ENCODE measurements at places on chromosomes 4 and X.

- DNase-seq: no peak
Observed at GRCh38 chrX:70554523-70554922, 109.9 kb downstream of the DLG3 start.

DNA sequence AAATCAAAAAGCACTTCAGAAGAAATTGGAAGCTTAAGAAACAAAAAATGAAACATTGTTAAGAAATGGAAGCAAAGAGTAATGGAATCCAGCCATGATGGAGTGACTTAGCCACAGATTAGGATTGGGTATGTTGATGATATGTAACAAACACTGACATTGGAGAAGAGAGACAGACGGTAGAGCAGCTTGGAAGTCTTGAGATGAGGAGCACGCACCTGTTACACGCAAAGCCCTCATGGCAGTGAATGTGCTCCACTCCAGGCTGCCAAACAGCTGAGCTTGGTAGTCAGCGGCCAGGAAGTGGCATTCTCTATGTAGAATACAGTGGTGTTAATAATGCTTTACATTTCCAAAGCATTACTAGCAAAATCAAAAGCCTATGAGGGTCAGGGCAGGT lies 56.9 kb upstream of the GPRIN3 start:
- DNase-seq: no peak

GRCh38 chr4:82785611-82786400 lies 12.8 kb downstream of the SCD5 start:
- peak; percentile 39 for DNase-seq

- DNase-seq: no peak
Observed at GRCh38 chrX:19642241-19643109, 127.2 kb upstream of the MAP3K15 start.

DNA sequence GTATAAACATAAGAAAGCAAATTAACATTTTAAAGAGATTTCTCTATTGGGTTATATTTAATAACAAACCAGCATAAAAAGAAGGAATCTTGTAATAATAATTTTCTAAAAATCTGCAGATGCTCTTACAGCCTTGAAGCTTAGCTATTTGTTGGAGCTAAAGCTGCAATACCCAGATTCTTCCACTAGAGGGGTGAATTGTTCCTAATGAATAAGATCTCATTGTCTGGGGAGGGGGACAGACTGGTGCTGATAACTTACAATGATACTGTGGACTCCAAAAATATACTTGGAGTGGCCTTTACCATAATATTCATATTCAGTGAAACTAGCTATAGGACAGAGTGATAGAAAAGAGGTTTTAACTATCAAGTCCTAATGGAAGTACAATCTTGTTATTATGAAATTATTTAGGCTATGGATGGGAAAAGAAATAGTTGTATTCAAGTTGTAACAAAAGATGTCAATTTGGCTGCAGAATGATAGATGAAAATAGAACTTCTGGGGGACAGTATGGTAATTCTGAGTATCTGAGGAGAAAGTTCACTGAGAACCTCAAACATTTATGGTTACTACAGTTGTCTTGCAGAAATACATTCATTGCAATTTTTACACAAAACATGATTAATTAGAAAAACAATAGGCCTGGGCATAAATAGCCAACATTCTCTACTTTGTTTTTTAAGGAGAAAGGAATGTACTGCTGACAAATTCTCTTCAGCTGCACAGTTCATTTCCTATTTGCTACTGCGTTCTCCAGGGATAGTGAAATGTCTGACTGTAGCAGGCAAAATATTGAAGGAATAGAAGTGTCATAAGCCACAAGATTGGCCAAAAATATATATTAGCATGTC lies 443.3 kb downstream of the GBA3 start:
- peak; percentile 24 for DNase-seq

DNA sequence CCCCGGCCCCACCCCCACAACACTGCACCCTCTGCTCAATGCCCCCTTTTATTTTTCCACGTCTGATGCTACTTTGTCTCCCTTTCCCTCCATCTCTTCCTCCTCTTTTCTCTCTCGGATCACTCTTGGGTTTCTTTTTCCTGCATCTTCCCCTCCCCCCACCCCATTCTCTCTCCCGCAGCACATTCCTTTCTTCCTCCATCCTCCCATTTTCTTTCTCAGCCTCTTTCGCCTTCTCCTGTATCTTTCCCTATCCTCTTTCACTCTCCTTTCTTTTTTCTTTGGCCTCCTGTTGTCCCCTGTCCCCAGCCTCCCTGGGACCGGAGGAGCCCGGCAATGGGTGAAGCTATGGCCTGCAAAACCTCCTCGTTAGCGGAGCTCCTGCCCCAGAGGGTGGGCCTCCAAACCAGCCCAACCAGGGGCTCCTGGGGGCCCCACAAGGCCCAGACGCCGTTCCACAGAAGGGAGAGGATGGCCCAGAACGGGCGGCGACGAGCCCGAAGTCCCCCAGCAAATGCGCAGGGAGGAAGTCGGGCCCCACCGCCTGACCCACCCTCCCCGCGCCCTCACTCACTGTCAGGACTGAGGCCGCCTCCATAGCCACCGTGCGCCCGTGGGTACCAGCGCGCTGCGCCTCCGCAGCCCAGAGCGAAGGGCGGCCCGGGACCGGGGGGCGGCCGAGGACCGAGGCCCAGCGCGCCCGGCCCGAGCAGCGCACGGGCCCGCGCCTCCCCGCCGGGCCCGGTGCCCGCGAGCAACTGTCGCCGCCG lies 807 bp downstream of the HMX1 start:
- no peak for DNase-seq

DNA sequence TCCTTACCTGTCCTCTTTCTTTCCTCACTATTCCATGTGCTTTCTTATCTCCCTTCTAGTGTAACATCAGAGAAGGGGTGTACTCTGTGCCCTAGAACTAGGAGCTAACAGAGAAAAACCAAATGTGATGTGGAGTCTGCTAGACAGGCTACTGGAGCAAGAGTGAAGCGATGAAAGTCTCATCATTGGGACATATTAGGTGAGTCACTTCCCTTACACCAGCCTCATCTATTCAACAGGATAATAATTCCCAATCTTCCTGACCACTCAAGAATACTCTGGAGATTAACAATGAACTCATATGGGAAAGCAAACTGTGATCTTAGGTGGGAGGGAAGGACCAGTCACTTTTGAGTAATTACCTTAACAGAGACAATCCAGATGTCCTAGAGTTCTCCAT lies 58.1 kb downstream of the RAB40A start:
- DNase-seq: no peak

DNA sequence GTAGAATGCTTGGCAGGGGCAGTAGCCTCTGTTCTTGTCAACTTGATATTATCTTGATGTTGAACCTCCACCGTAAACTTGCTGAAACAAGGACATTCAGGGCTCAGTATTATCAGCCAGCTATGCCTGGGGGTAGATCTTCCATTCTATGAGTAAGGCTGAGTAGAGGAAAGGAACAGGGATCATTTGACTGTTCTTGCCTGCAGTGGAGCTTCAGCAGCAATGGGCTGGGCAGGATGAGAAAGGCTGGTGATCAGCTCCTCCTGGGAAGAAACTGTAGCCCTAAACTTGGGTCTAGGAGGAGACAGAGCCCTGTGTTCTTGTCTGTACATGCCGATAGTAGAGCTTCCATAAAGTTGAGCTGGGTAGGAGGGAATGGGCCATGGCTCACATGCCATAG lies 127.2 kb downstream of the CCSER1 start:
- DNase-seq: no peak

GRCh38 chr4:181569553-181569952 lies 673.6 kb upstream of the TENM3 start:
- no peak for DNase-seq

- no peak for DNase-seq
Observed at GRCh38 chr4:67332627-67333026, 212.7 kb downstream of the CENPC start.

GRCh38 chr4:42420140-42420539 lies 22.9 kb downstream of the SHISA3 start:
- no peak for DNase-seq

DNA sequence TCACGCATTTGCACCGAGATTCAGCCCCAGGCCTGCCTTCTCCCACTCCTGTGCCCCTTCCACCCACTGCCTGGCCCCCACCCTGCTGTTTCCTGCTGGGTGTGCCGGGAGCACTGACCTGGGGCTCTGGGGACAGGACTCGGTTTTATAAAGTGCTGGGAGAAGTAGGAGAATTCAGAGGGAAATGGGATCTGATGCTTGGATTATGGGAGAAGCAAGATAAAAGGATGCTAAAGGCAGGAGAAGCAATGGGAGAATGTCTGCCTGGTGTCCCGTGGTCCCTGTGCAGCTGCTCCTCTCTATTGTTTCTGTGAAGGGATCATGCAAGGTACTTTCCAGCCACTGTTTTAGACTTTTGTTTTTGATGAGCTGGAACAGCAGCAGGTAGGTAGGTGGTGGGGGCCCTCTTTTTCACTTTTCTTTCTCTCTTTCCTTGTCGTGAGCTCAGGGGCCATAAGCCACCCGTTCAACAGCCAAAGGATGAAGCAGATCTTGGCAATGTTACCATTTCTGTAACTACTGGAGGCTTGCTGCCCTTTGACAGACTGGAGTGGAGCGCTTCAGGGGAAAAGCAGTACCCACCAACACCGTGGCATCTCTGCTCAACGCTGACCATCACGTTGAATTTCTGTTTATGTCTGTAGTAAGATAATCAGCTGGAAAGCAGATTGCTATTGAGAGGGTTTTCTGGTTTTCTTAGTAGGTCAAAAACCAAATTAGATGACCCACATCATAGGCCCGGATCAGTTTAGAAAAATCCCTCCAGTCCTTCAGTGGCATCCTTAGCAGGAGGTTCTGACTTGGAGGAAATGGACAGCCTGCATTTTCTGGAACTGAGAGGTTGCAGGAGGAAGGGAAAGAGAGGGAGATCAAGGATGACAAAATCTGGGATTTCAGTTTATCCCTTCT lies 63.8 kb upstream of the ENPP6 start:
- no peak for DNase-seq

DNA sequence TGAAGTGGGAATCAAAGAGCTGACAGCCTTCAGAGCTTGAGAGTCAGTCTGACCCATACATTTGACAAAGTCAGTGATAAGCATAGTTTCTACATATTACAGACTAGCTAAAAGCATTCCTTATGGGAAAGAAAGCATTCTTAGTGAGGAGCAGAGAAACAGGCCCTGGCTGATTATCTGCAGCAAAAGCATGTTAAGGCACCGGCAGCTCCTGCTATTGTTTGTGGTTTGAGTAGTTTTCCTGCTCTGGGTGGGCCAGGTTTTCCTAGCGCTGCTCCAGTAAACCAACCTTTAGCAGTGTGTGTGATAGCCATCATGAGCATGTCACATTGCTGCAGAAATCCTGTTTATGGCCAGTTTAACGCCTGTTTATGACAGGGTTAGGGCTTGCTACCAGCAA lies 51.6 kb upstream of the WDR1 start:
- DNase-seq: no peak

DNA sequence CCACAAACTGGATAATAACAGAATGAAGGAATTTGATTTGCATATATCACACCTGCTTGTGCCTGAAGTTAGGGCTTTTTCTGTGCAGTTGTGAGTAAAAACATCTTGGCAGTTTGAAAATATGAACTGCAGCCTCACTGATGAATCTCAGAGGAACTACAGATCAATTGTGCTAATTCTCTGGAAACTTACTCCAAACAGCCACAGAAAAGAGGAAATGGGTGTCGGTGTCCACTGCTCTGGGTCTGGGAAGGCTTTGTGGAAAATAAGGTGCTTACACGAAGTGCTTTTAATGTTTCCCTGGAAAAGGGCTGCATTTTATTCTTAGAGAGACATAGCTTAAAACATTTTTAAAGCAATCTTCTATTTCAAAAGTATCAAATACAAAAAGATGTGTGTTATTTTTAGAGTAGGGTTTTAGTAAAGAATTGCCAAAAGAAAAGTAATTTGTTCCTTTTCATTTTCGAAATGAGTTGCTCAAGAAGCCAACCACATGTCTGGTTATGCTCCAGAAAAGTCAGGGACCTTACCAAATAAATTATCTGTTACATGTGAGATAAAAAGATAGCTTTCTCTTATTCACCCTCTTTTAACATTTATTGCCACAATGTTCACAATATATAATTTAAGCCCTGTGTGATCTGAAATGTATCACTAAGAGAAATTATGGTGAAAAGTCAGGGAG lies 240.1 kb downstream of the FRAS1 start:
- DNase-seq: no peak

- no peak for DNase-seq
Observed at GRCh38 chr4:117610706-117611308, 423.5 kb upstream of the NDST3 start.

GRCh38 chr4:123649250-123649644 lies 252.7 kb downstream of the SPRY1 start:
- no peak for DNase-seq

- no peak for DNase-seq
Observed at GRCh38 chrX:113906168-113906567, 677.7 kb upstream of the HTR2C start.

GRCh38 chrX:55030271-55031205 lies at the start of gene ALAS2:
Gene ALAS2 (minus strand): TSS chrX:55030977. CDS start chrX:55026000, 4,977 bp downstream.
- DNase-seq: no peak

DNA sequence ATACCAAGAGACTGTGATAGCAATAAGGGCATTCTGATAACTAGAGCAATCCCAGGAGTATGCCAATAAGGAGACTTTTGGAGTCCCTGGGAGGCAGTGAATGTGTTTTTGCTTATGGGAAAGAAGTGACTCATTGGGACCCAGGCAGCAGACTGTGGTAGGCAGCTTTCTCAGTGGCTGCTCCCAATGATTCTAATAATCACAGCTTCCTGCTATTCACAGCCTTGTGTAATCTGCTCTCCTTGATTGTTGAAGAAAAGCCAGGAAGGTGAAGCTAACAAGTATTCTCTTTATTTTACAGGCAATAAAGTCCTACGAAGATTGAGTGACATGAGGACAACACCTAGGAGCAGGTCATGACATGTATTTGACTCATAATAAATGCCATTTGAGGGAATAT lies 70.3 kb upstream of the DDX60 start:
- DNase-seq: no peak

DNA sequence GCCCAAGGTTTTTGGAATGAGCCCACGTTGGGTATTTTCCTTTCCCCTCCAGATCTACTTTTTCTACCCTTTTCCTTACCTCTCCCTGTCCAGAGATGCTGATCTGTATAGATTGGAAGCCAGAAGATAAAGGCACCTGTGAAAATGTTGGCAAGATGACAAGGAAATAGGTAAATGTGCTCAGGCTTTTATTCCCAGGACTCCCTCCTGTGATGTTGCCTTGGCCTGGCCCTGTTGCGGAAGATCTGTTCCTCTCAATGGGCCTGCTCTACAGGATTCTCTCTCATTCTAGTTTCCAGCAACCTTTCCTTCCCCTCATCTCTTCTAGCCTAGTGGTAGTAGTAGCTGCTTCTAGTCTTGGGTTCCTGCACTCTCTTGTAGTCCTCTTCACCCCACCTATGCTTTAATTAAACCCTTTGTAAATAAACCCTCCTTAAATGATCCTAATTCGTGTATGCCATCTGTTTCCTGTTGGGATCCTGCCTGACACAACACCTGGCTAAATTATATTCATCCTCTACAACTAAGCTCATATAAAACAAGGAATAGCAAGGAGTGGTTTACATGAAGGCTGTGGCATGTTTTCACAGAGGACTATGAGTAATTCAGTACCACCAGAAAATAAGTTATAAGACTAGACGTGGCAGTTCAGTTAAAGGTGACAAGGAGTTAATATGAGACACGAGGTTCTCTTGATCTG lies 95.7 kb upstream of the MAOA start:
- DNase-seq: no peak

Data from HS-27A (cell line).